ENCODE measurements at places on chromosomes 4 and X.

- DNase-seq, result no peak
Observed at GRCh38 chr4:148289740-148290139, 152.5 kb downstream of the NR3C2 start.

DNA sequence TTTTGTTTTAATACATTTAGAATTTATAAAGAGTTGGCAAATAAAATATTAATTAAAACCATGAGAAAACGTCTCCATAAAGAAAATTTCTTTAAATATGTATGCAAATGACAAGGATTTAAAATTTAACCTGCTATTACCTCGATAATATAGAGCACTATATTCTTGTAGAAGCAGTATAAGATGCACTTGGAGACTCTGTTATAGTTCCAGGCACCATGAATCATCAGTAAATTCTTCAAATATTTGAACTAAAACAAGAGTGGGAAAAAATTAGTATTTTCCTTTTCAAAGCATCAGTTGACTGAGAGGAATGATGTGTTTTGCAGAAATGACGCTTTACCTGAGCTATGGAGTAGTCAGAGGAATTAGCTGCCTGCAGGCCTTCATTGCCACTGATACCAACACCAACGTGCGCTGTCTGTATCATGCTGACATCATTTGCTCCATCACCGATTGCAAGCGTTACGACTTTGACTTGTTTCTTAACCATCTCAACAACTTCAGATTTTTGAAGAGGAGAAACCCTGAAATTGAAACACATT, 67.3 kb downstream of the SHISA3 start:
- no peak for DNase-seq

DNA sequence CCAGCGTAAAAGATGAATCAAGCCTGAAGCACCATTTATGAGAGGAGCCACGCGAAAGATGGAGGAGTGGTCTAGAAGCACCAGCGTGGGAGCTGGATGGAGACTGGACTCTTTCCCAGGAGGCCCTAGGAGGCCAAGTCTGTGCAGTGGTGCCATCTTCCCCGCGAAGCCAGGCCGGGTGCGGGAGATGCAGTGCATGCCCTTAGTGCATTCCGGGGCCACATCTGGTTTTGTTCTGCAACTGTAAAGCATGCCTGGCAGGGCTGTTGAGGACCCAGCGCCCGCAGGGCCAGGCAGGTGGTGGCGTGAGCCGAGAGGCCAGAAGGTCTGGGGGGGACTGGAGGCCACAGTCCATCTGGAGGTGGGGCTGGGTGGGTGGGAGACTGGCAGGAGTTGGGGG, 78.6 kb upstream of the ADRA2C start:
- DNase-seq, result no peak

DNA sequence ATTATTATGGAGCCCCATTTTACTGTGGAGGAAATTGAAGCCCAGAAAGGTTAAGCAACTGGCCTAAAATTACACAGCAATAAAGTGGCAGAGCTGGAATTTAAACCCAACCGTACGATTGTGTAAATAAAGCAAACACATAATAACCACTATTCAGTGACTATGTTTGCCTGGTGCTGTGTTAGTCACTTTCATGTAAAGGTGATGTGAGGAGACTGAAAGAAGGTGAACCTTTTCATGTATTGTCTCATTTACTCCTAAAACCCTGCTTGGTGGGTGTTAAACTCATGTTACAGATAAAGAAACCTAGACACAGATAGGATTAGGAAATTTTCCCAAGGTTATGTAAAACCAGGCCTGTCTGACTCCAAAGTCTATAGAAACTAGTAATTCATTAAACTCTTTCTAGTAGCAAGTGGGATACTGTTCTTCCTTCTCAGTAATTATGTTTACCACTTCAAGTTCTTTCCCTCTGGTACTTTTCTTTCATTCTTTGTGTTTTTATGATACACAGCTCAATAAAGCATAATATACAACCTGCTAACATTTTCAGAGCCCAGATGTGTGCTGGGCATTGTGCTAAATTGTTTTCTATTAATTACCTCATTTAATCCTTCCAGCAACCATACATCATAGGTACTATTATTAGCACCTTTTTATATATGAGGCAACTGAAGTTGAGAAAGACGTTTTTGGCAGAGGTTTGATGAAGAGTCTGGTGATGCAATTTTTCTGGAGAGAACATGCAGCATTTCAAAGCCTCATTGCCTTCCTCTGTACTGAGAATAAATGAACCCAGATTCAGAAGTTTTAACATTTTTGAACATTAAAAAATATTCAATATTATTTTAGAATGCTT, 202.7 kb downstream of the SPRY1 start:
- no peak for DNase-seq

- no peak for DNase-seq
Observed at GRCh38 chr4:32697281-32697814, 1977.2 kb downstream of the PCDH7 start.

DNA sequence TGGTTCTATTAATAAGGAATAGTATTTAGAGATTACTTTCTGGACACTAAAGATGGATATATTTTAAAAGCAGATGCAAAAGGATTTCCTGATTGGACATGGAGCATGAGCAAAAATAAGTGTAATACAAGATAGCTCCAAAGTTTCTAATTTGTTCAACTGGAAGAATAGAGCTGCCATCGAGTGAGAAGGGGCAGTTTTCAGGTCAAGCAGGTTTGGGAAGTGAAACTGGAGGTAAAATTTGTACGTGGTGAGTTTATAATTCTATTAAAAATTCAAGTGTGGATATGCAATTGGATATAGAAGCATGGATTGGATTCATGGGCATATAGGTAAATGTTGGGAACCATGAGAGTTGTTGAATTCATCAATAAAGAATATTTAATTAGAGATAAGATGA, 31.8 kb downstream of the PRDM8 start:
- DNase-seq, result no peak

DNA sequence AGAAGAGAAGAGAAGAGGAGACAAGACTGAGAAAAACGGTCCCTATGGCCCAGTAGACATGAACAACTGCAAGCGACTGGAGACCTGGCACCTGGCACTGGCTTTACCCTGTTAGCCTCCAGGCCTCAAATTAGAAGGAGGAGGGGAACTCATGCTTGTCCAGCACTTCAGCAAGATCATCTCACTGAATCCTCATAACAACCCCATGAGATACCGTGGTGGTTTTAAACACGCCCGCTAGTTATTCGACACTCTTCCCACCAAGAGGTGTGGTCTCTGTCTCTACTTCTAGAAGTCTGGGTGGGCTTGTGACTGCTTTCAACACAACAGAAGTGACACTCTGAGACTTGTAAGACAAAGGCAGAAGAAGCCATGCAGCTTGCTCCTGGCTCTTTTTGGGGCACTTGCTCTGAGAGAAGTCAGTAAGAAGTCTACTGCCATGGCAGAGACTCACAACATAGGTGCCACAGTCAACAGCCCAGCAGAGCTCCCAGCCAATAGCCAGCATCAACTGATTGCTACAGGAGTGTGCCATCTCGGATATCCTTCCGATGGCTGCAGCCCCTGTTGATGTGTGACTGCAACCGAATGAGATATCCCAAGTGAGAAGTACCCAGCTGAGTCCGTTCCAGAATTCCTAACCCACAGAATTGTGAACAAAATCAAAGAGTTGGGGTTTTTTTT, 34.0 kb upstream of the BCOR start:
- DNase-seq, result no peak

DNA sequence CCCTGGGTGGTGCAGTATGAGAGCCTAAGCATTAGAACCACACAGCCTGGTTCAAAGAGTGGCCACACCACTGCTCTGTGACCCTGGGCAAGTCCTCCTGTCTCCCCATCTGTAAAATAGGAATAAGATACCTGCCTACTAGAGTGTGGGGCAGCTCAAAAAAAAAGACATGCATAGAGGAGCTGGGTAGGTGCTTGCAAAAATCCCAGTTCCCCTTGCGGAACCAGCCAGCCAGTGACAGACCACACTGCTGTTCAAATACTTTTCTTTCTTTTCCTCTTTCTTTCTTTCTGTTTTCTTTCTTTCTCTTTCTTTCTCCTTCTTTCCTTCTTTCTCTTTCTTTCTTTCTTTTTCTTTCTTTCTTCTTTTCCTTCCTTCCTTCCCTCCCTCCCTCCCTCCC, 63.0 kb upstream of the TRIM2 start:
- DNase-seq, result no peak

DNA sequence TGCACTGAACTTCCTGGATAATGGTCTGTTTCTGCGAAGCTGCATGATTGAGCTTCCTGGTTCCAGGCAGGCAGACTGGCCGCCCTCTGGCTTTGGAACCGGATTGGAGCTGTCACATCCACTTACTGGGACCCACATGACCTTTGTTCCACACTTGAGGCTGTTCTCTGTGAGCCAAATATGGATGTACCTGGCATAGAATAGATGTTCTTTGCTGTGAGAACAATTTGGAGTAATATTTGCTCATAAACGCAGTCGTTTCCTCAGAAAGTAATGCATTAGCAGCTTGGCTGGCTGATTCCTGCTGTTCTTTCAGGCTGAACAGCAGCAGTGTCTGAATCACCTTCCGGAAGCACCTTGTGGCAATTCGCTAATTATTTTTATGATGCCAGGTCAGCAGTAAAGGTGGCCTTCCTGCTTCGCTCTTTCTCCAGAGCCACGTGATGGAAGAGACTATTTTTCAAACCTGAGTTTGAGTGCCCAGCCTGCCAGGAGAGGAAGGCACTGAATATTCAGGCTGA, 78.1 kb upstream of the BOD1L1 start:
- DNase-seq, result no peak

DNA sequence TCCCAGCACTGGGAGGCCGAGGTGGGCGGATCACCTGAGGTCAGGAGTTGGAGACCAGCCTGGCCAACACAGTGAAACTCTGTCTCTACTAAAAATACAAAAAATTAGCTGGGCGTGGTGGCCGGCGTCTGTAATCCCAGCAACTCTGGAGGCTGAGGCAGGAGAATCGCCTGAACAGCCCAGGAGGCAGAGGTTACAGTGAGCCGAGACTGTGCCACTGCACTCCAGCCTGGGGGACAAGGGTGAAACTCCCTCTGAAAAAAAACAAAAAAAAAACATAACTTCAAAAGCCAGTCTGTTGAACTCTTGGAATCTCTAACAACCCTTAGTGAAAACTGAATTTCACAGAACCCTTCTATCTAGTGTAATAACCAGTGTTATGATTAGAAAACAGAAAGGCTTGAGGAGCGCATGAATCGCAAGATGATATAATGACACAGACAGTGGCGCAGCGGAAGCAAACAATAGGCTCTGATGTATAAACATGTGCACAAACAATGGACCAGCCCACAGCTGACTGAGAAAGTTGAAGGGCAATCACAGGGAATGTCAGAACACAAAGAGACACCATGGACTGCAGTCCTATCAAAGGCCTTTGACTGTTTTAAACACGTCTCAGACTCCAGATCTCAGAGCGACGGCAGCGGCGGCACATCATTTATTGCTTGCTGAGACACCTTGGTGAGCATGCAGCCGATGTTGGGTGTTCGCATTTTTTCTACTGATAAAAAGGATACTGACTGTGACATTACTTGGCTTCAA, 81.6 kb downstream of the NSUN7 start:
- DNase-seq, result no peak

DNA sequence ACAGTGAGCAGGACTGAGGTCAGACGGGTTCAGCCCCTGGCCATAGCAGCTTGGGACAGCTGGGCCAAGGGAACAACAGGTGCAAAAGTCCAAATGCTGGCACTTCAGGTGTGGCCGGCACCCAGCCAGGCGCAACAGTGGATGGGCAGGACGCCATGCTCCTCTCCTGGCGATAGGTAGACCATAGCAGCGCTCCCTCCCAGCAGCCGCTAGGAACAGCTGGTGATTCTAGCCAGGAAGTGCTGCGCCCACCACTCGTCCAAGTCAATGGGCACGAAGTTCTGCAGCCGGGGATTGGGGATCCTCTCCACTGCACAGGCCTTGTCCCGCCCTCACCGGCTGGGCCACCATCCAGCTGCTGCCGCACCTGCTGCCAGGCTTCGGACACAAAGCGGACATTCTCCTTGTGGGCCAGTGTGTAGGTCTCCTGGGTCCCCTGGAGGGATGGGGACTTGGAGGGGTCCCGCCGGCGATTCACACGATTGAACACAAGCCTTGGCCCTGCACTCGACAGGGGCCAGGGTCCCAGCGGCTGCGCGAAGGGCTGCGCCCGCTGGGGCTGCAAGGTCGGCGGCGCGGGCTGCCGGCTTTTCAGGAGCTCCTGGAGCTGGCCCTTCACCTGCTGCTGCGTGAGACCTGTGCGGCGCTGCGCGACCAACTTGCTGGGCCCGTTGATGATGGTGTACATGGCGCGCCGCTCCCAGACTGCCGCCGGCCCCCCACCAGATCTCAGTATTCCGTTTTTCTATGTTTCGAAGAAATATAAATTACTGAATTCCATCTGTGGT, 227.5 kb upstream of the STK26 start:
- DNase-seq, result no peak

- no peak for DNase-seq
Observed at GRCh38 chrX:153779891-153780677, 757 bp upstream of the SRPK3 start.

DNA sequence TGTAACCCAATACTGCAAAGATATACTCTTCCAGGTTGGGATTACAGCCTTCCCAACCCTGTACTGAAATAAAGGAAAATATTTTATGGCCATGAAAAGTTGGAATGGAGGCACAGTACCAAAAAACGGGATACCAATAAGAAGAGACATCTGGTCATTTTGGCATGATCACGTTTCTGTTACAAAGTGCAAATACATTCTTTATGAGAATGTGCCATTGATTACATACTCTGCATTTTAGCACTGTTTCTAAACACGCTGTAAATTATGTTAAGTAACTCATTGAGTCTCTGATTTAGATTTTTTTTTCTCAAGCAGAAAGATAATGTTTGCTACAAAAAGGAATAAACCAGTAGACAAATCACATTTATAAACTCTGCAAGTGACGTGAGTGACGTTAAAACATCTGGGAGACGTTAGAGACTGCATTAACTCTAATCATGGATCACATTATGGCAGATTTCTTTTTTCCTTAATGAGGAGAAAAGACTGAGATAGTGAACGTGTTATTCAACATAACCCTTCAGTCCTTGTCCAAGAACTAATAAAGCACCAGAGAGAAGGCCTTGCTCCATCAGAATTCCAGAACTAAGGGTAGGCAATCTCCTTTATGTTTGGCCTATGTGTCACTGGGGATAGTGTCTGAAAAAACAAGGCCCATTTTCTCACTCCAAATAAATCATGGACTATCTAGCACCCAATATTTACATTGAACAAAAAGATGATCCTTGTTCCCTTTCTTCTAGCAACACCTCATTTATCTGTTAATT, 31.0 kb downstream of the UNC5C start:
- no peak for DNase-seq

Measured in stimulated activated CD8-positive, alpha-beta memory T cell treated with anti-CD3 and anti-CD28 coated beads, Interleukin-7, amount 100 ng/mL, for 48 hours (primary cell).